Right ventricle myocardium superior (tissue), 1 donor: ENCODE measurements at places on chromosomes 16 and 17.
A peak's percentile ranks its signal among the peaks of the same experiment; 100 is the strongest.

- DNase-seq = peak; percentile 63
Measured at GRCh38 chr17:77394540-77395295, 253.9 kb downstream of the SEC14L1 start.

GRCh38 chr16:1998360-1998835, 8.6 kb downstream of the SYNGR3 start:
- no peak for DNase-seq

DNA sequence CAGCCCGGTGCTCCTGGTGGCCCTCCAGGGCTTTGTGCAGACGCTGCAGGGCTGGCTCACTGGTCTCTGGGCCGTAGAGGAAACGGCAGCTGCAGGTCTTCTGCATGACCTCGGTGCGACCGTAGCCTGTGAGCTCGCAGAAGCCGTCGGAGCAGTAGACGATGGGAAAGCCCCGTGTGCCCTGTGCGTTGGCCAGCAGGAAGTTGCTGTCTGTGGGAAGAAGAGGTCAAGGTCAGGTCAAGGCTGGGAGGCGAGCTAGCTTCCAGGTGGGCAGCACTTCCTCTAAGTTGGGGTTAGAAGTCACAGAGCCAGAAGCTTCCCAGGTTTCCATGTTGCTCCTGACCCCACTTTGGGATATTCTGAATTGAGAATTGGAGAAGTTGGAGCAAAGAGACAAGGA, 2.1 kb downstream of the KCNH4 start:
- no peak for DNase-seq

- no peak for DNase-seq
Measured at GRCh38 chr16:3819746-3820724, 60.5 kb downstream of the CREBBP start.

- DNase-seq = no peak
Measured at GRCh38 chr16:86334079-86334635, 176.2 kb upstream of the FOXF1 start.

GRCh38 chr17:16272111-16272840, 55.3 kb downstream of the PIGL start:
- no peak for DNase-seq

GRCh38 chr17:14372905-14373613, 72.2 kb downstream of the HS3ST3B1 start:
- DNase-seq = no peak

- no peak for DNase-seq
Measured at GRCh38 chr17:48575066-48575582, 3.0 kb downstream of the HOXB4 start.

GRCh38 chr17:77248216-77249114, 107.7 kb downstream of the SEC14L1 start:
- no peak for DNase-seq

DNA sequence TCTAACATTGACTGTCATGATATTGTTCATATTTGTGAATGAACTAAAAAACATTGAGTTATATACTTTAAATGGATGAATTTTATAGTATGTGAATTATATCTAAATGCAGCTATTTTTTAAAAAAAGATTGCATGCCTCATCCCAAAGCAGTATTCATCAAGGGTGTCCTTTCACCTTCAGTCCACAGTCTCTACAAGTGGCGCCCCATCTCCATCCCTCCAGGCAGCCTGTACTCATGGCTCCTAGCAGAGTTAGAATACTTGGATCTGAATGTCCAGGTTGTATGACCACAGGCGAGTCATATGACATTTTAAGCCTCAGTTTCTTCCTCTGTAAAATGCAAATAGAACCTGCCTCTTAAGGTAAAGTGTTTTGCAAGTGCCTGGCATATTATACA, 69.8 kb downstream of the TMEM100 start:
- no peak for DNase-seq

GRCh38 chr17:68249354-68249765, 1.5 kb downstream of the AMZ2 start:
- DNase-seq = no peak

GRCh38 chr17:42407289-42407836, 15.7 kb downstream of the CAVIN1 start:
- peak; percentile 90 for DNase-seq

GRCh38 chr16:27677263-27677662, 127.3 kb downstream of the KATNIP start:
- no peak for DNase-seq

GRCh38 chr17:71440513-71440912, 680.3 kb upstream of the SOX9 start:
- DNase-seq = no peak

GRCh38 chr16:4746991-4747574, 12.7 kb downstream of the DNAAF8 start:
- no peak for DNase-seq

DNA sequence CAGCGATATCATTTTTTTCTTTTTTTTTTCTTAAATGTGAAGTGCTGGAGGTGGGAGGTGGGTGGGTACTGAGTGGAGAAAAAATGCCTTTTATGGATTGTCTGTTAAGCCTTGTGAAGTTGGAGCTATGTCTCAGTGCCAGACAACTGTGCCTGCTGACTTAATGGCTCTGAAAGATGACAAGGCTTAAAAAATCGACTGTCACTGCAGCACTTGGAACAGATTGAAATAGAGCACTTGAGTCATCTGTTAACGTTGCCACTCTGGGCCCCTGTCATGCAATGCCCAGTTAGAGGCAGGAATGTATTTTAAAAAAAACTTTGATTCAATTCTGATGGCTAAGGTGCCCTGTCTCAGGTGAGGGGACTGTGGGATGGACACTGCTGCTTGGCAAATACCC, 108.2 kb upstream of the HS3ST2 start:
- DNase-seq = no peak

DNA sequence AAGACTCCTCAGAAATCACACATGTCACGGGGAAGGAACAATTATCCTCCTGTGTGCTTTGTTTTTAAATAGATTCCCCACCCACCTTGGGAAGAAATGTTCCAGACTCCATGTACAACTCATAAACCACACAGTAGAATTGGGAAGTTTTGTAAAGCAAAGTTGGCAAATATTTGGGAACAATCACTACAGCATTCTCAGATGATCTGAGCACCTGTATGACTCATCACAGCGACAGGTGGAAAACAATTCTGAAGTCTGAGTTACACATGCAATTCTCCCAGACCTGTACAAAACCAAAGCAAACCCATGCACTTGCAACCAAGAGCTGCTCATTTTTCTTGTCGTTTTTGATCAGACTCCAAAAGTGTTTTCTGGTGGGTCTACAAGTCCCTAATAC, 14.4 kb upstream of the MYLK3 start:
- DNase-seq = no peak

GRCh38 chr16:50815382-50815781, 73.5 kb downstream of the CYLD start:
- no peak for DNase-seq

GRCh38 chr17:9986754-9987382, 81.8 kb upstream of the RCVRN start:
- DNase-seq = no peak

GRCh38 chr17:34098699-34099098, 156.4 kb upstream of the CCL2 start:
- no peak for DNase-seq

DNA sequence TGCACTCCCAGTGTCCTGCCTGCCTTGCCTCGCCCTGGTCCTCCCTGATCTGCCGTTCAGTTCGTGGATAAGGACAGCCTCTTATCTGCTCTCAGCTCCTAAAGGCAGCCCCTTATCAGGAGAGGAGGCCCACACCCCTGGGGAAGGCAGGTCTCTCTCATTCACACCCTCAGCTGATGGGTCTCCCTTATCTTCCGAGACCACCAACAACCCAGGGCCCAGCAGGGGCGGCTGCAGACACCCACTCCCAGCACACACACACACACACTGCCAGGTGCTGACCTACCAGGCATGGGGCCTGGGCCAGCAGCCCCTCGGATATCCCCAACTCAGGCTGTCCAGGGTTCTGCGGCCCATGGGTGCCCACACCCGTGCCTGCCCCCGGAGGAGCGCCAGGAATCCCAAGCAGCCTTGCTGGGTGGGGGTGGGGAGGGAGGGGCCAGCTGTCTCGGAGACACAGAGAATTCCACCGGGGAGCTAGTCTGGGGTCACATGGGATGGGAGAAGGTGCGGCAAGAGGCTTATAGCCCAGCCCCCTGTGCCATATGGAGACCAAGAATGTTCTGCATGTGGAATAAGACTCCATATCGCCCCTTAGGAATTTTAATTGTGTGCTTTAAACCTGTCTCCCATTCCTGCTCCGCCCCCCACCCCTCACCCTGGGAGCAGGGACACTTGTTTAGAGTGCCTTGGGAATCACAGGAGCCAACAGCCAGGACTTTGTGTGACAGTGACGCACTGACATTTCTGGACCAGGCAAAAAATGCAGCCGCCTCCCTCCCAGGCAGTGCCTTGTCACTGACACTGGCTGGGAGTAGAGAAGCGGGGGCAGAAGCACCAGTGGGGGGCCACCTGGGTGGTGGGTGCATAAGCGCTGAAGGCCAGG, 41.9 kb upstream of the EMP2 start:
- peak; percentile 50 for DNase-seq

DNA sequence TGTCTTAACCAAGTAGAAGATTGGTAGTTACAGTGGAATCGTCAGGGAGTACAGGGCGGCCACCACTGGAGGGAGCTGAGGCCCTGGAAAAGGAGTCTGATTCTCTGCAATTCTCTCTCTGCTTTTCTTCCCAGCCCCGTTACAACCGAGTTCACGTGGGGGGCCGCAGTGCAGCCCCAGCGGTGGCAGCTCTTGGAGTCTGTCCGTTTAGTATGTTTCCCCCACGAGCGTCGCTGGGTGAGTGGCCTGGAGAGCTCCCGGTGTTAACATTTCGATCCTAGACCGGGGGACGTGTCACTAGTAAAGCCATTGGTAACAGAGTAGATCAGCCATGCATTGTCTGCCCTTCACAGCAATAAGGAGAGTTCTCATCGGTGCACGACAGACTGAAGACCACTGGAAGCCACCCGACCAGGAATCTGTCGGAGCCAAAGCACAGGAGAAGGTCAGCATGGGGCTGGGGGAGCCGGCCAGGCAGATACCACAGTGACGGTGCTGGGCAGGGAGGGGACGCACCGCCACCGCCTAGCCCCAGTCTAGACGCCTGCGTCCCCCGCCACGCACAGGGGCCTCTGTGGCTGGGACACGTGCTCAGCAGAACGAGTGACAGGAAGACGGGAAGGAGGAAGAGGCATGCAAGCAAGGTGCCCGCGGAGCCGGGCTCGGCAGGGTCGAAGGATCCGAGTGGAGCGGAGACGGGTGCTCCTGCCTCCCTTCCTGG, 15.7 kb downstream of the SLC16A3 start:
- no peak for DNase-seq

GRCh38 chr17:73308017-73308823, 3.6 kb downstream of the CDC42EP4 start:
- DNase-seq = peak; percentile 82

GRCh38 chr16:78102865-78103264, 3.4 kb downstream of the WWOX start:
- no peak for DNase-seq

DNA sequence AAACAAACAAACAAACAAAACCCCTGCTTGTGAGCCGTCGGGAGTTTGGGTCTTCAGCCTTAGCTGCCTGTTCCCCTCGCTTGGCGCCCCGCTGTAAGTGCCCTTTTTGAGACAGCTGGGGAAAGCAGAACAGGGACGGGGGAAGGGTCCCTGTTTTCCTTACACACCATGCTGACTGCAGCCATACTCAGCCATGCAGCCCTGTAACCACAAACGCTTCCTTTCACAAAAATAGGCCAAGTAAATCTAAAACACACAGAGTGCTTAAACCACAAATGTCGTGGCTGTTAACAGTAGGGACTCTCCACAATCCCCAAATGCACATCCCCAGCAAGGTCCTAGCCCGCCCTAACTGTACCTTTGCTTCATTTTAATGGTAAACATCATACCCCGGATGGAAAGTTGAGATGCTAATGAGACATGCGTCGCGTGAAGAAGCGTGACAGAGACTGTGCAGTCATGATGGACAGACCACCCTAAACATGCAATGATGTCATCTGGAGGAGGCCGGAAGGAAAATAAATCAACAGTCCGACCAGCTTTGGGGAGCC, 129.9 kb downstream of the MGAT5B start:
- DNase-seq = no peak

GRCh38 chr16:84593825-84594724, 23.8 kb downstream of the COTL1 start:
- peak; percentile 67 for DNase-seq

GRCh38 chr16:12538667-12539091, 265.0 kb downstream of the CPPED1 start:
- DNase-seq = no peak

GRCh38 chr16:69241926-69242325, 55.0 kb downstream of the SNTB2 start:
- DNase-seq = no peak

DNA sequence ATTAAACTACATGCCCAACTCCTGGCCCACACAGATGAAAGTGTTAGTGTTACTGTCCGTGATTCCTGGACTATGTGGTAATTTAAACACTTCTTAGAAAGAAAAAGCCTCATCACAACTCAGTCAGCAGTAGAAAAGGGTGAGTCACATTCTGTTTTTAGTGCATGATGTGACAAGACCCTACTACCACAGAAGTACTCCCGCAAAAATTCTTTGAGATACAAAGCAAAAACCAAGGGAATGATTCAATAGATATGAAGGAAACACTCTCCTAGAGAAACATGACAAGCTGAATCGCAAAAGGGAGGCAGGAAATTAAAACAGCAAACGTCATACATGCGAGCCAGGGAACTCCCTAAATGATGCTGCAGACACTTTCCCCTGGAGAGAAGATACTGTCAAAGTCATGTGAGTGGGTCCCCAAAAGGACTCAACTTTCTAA, 14.4 kb downstream of the SNN start:
- DNase-seq = no peak

- no peak for DNase-seq
Measured at GRCh38 chr17:37017404-37017803, 68.7 kb downstream of the AATF start.

DNA sequence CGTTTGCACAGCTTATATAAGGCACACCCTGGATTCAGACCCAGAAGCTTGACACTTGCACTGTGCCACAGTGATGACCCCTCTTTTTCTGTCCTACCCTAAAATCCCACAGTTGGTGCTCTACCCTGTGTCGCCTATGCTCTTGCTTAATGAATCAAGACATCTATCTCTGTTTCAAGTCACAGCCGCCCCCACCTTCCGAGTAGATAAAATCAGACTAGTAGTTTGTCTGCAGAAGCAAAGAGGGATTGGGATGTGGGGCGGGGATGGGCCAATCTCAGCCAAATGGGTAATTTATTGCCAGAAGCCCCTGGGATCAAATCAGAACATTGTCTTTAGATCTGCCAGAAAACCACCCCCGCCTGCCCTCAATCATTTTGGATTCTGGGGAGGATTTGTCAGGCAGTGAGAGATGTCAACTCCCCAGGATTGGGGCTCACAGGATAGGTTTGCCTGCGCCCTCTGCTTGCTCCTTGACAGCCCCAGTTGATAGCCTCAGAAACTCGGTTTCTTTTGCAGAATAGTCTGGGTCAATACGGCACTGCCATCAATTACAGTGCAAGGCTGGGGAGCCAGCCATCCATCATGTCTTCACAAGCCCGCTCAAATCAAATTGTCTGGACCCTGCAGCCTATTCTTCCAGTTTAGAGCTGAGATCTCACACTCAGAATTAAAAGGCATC, 520.8 kb downstream of the GRIN2A start:
- no peak for DNase-seq

- DNase-seq = no peak
Measured at GRCh38 chr17:77555741-77556291, 402.7 kb upstream of the TNRC6C start.
